ENCODE measurements at places on chromosomes 4 and X.

- no peak for DNase-seq
- no peaks in the 10 kb centered on the region for H3K36me3 ChIP-seq
- no peaks in the 10 kb centered on the region for H3K27me3 ChIP-seq
- H3K27ac ChIP-seq, result no peak overlapping the region
- peaks cover under 1% of the 10 kb centered on the region for H3K4me1 ChIP-seq
These were observed 75.6 kb upstream of the HELT start for GRCh38 chr4:184942444-184943425.

- peak overlapping the region; percentile 34 for H3K4me3 ChIP-seq
- H3K4me1 ChIP-seq, result peaks cover 26% of the 10 kb centered on the region
- H3K36me3 ChIP-seq, result no peaks in the 10 kb centered on the region
- peak overlapping the region; percentile 15 for H3K27ac ChIP-seq
- DNase-seq, result no peak
These were observed 13.8 kb downstream of the MGARP start for GRCh38 chr4:139266208-139266582.

- H3K4me1 ChIP-seq, result no peaks in the 10 kb centered on the region
- H3K27me3 ChIP-seq, result no peaks in the 10 kb centered on the region
- no peaks in the 10 kb centered on the region for H3K36me3 ChIP-seq
- no peak overlapping the region for H3K4me3 ChIP-seq
- no peak for DNase-seq
- H3K27ac ChIP-seq, result no peak overlapping the region
These were observed 106.8 kb upstream of the CBLL2 start for GRCh38 chrX:22165732-22166457.

DNA sequence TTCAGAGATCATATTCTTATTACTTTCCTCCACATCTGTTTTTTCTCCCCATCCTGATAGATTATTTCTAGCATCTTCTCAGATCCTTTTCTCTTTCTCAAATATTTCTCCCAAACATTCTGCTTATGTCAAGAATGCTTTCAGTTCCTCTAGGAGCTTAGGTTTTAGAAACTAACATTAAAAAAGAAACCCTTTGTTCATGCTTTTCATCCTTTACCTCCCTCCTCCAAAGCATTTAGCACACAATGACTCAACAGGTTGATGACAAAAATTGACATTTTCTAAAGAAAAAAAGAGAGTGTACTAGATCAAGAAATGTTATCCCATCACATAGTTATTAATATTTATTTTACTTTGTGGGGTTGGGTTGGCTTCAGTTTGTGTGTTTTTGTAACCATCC is 16.5 kb upstream of the ALB start:
- DNase-seq, result no peak
- no peak overlapping the region for H3K27ac ChIP-seq
- no peaks in the 10 kb centered on the region for H3K4me1 ChIP-seq
- H3K36me3 ChIP-seq, result no peaks in the 10 kb centered on the region

- H3K4me1 ChIP-seq, result peaks cover 14% of the 10 kb centered on the region
- H3K4me3 ChIP-seq, result no peak overlapping the region
These were observed 156.6 kb upstream of the FTHL17 start for GRCh38 chrX:31228415-31228832.

DNA sequence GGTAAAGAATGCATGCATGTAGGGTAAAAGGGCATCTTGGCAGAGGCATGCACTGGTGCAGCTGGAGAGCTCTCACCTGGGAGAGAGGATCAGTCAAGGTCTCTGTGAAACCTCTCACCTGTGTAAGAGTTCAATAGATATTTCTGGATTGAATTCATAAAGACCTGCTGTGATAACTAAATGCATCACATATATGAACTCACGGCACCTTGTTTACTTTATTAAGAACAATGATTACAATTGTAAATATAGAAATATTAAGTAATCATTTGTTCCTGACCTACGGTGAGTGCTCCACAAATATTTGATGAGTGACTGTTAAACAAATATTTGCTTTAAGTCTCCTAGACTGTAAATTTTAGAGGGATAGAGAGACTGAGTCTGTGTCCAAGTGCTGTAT is 85.9 kb upstream of the PAQR3 start:
- no peak overlapping the region for H3K27ac ChIP-seq
- H3K36me3 ChIP-seq, result no peaks in the 10 kb centered on the region
- no peak overlapping the region for H3K4me3 ChIP-seq
- no peaks in the 10 kb centered on the region for H3K4me1 ChIP-seq
- no peak for DNase-seq

DNA sequence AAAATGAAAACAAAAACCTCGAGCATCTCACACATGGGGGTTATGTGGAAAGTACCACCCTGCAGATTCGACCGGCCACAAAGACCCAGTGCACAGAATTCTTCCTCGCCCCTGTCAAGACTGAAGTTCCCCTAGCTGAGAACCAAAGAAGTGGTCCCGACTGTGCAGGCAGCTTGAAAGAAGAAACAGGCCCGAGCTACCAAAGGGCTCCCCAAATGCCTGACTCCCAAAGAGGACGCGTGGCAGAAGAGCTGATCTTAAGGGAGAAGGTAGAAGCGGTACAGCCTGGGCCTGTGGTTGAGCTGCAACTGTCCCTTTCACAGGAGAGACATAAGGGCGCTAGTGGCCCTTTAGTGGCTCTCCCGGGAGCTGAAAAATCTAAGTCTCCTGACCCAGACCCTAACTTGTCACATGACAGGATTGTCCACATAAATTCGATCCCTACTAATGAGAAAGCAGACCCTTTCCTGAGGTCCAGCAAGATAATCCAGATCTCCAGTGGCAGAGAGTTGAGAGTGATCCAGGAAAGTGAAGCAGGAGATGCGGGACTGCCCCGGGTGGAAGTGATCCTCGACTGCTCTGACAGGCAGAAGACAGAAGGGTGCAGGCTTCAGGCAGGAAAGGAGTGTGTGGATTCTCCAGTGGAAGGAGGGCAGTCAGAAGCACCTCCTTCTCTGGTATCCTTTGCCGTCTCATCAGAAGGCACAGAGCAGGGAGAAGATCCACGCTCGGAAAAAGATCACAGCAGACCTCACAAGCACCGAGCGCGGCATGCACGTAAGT is 108.8 kb upstream of the MYOZ2 start:
- DNase-seq, result no peak
- H3K4me3 ChIP-seq, result peak overlapping the region; percentile 43
- no peaks in the 10 kb centered on the region for H3K27me3 ChIP-seq
- H3K27ac ChIP-seq, result peak overlapping the region; percentile 82

- DNase-seq, result no peak
- H3K27ac ChIP-seq, result no peak overlapping the region
- no peaks in the 10 kb centered on the region for H3K36me3 ChIP-seq
These were observed 9.8 kb downstream of the BGN start for GRCh38 chrX:153504445-153505016.

- H3K4me1 ChIP-seq, result no peaks in the 10 kb centered on the region
- DNase-seq, result no peak
- H3K27me3 ChIP-seq, result no peaks in the 10 kb centered on the region
- no peak overlapping the region for H3K27ac ChIP-seq
- H3K4me3 ChIP-seq, result no peak overlapping the region
- H3K36me3 ChIP-seq, result no peaks in the 10 kb centered on the region
These were observed 83.1 kb upstream of the IGFBP7 start for GRCh38 chr4:57193209-57193810.

- H3K36me3 ChIP-seq, result no peaks in the 10 kb centered on the region
- H3K27ac ChIP-seq, result no peak overlapping the region
- H3K4me1 ChIP-seq, result no peaks in the 10 kb centered on the region
- H3K27me3 ChIP-seq, result no peaks in the 10 kb centered on the region
- DNase-seq, result no peak
These were observed 38.6 kb downstream of the COL4A6 start for GRCh38 chrX:108399418-108400165.

- no peaks in the 10 kb centered on the region for H3K36me3 ChIP-seq
- no peak overlapping the region for H3K27ac ChIP-seq
- DNase-seq, result no peak
These were observed 299.9 kb downstream of the UNC5C start for GRCh38 chr4:95248720-95249425.

- peaks cover 10% of the 10 kb centered on the region for H3K4me1 ChIP-seq
- DNase-seq, result no peak
- no peaks in the 10 kb centered on the region for H3K36me3 ChIP-seq
- H3K27ac ChIP-seq, result peak overlapping the region; percentile 93
- no peaks in the 10 kb centered on the region for H3K27me3 ChIP-seq
These were observed 2.0 kb upstream of the ADH7 start for GRCh38 chr4:99436976-99437722.

- DNase-seq, result no peak
- H3K27me3 ChIP-seq, result peaks cover 71% of the 10 kb centered on the region
- H3K36me3 ChIP-seq, result no peaks in the 10 kb centered on the region
- no peak overlapping the region for H3K27ac ChIP-seq
- no peaks in the 10 kb centered on the region for H3K4me1 ChIP-seq
These were observed 29.0 kb upstream of the C4orf50 start for GRCh38 chr4:6047130-6047673.

GRCh38 chrX:11929476-11929875 is 171.4 kb downstream of the MSL3 start:
- H3K4me3 ChIP-seq, result no peak overlapping the region
- DNase-seq, result no peak
- H3K36me3 ChIP-seq, result no peaks in the 10 kb centered on the region
- H3K27ac ChIP-seq, result no peak overlapping the region
- H3K27me3 ChIP-seq, result no peaks in the 10 kb centered on the region

DNA sequence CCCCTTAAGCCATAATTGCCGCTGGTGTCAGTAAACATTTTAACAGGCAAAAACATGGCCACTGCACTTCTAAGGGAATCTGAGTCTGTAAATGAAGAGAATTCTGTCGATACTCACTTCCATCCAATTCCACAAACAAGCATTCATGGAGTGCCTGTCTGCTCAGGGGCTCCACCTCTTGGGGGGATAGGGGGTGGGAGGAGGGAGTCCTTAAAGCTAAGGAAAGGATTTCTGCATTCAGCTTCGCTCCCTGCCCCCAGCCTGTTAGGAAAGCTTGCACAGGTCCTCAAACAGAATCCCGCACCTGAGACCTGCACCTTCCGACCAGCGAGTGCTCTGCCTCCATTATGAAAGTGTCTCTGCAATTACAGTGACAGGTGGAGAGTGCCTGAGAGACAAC is 130.2 kb upstream of the KIT start:
- H3K27me3 ChIP-seq, result no peaks in the 10 kb centered on the region
- no peaks in the 10 kb centered on the region for H3K4me1 ChIP-seq
- DNase-seq, result no peak
- no peak overlapping the region for H3K4me3 ChIP-seq
- no peak overlapping the region for H3K27ac ChIP-seq

DNA sequence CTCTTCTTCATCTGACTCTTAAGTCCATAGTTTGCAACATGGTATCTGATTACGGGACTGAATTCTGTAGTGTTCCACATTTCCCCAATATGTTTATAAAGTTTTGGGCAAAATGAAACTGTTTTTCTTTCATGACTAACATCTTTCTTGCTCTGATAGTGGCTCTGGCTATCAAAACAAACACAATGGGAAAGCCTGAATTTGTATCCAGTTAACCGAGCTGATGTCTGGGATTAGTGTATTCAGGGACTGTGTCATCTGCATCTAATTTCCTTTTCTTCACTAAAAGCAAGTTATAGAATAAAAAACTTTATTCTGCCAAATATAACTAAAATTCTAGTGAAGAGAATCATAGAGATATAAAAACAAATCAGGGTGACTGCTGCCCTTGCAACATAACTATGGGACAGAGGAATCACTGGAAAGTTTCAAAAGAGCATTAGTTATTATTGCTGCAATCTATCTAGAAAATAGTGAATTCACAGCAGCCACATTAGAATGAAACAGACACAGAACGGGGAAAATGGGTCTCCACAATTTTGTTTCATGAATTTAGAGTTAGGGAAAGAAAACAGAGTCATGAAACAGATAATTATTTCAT is 61.3 kb downstream of the ANTXR2 start:
- peaks cover 9% of the 10 kb centered on the region for H3K36me3 ChIP-seq
- no peaks in the 10 kb centered on the region for H3K27me3 ChIP-seq
- H3K4me3 ChIP-seq, result peak overlapping the region; percentile 13
- DNase-seq, result no peak
- H3K4me1 ChIP-seq, result no peaks in the 10 kb centered on the region

- no peaks in the 10 kb centered on the region for H3K36me3 ChIP-seq
- no peaks in the 10 kb centered on the region for H3K27me3 ChIP-seq
- H3K27ac ChIP-seq, result no peak overlapping the region
- no peaks in the 10 kb centered on the region for H3K4me1 ChIP-seq
- no peak overlapping the region for H3K4me3 ChIP-seq
These were observed 169.0 kb downstream of the ZNF330 start for GRCh38 chr4:141389649-141390048.

DNA sequence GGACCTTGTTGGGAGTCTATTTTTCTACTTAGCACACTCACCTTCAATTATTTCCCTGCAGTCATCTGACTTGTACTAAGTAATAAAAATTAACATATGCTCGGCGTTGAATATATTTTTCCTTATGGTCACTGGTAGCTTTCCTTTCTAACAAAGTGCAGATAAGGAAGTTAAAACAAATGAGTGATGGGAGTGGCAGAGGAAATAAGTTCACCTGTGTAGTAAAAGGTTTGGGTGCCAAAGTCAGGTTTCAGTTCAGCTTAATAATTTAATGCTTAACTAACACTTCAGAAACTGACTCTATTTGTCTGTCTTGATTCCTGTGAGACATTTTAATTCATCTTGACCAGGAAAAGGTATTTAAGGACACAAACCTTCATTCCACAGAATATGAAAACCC is 184.4 kb downstream of the PCDH7 start:
- H3K27me3 ChIP-seq, result no peaks in the 10 kb centered on the region
- no peak overlapping the region for H3K4me3 ChIP-seq
- no peak for DNase-seq

GRCh38 chrX:137052643-137053235 is 18.9 kb upstream of the GPR101 start:
- H3K36me3 ChIP-seq, result no peaks in the 10 kb centered on the region
- H3K27me3 ChIP-seq, result no peaks in the 10 kb centered on the region

DNA sequence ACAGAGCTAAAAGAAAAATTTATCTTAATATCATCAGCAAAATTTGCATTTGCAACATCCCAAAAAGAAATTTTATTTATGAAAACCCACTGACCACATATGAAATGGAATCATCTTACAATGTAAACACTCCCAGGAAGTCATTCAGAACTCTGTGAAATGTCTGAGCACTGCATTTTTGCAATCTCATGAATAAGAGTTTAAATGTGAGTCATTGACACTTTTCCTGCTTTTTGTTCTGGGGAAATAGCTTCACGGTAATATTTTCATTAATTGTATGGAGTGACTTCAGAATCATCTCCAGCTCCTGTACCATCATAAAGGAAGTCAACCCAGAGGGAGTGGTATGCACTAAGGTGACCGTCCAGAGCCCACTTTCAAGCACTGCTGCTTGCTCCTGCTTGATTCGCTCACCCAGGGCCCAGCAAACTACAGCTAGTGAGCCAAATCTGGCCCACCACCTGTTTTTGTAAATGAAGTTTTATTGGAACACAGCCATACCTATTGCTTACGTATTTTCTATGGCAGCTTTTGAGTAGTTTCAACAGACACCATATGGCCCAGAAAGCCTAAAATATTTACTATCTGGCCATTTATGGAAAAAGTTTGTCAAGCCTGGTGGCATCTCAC is 17.2 kb downstream of the EDNRA start:
- no peaks in the 10 kb centered on the region for H3K27me3 ChIP-seq
- no peak overlapping the region for H3K4me3 ChIP-seq
- no peak for DNase-seq
- H3K4me1 ChIP-seq, result no peaks in the 10 kb centered on the region
